Psoas muscle (tissue), 8 donors: ENCODE measurements at places on chromosomes 5 and 9.

DNA sequence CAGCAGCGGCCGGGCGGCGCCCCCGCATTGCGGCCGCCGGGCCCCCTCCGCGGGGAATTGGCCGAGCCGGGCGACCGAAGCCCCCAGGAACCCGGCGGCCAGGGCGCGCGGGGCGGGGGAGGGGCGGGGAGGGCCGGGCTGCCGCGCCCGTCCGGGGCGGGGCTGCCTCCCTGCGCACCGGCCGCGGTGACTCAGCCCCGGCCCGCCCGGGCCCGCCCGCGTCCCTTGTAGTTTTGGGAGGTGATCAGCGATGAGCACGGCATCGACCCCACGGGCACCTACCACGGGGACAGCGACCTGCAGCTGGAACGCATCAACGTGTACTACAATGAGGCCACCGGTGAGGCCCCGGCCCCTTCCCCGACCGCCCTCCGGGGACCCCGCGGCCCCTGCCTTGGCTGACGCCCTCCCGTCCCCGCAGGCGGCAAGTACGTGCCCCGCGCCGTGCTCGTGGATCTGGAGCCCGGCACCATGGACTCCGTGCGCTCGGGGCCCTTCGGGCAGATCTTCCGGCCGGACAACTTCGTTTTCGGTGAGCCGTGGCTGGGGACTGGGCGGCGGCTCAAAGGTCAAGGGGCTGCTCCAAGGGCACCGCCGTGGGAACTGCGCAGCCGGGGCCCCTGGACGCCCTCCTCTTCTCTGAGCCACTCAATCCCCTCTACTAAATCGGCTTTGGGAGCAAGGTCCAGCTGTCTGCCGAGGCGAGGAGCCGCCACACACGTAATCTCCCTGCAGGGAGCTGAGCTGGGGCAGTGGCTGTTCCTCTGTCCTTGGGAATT, 592 bp downstream of the TUBB4B start:
- peaks cover 23% of the 10 kb centered on the region for H3K36me3 ChIP-seq
- H3K4me1 ChIP-seq = peaks cover 62% of the 10 kb centered on the region
- H3K27me3 ChIP-seq = no peaks in the 10 kb centered on the region
- H3K27ac ChIP-seq = peak overlapping the region; percentile 98
- H3K4me3 ChIP-seq = peak overlapping the region; percentile 97

GRCh38 chr9:82532504-82533180, 530.3 kb downstream of the RASEF start:
- no peaks in the 10 kb centered on the region for H3K27me3 ChIP-seq
- no peak overlapping the region for H3K4me3 ChIP-seq
- no peak overlapping the region for H3K27ac ChIP-seq
- DNase-seq = no peak

DNA sequence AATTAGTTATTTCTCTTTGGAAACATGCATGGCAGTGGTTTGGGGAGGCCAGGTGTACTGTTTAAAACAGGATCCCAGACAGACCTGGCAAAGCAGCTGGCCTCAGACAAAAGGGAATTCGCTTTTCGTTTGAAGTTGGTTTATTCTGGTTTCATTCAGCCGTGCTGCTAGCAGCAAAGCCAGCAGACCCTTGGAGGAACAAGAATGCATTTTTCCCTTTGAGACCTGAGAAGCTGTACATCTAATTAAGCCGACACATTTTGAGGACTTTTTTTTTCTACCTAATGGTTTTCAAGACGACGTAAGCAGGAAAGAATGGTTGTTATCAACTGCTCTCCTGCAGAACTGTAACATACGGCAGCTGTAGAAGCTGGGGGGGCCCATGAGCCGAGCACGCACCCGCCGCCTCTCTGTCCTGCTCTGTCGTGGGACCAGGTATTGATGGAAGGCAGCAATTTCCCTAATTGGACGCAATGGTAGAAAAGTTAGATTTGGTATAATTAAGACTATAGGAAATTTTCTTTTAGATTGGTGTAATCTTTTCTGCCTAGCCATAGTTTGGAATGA, 13.6 kb downstream of the PLEKHG4B start:
- no peak overlapping the region for H3K4me3 ChIP-seq
- no peak overlapping the region for H3K27ac ChIP-seq
- H3K36me3 ChIP-seq = no peaks in the 10 kb centered on the region
- no peak for DNase-seq
- H3K4me1 ChIP-seq = no peaks in the 10 kb centered on the region
- H3K27me3 ChIP-seq = peaks cover 23% of the 10 kb centered on the region

- DNase-seq = no peak
- H3K27ac ChIP-seq = no peak overlapping the region
- no peaks in the 10 kb centered on the region for H3K4me1 ChIP-seq
- no peaks in the 10 kb centered on the region for H3K27me3 ChIP-seq
- H3K4me3 ChIP-seq = no peak overlapping the region
Measured at GRCh38 chr5:122907276-122907675, 61.9 kb downstream of the SNX24 start.
